ENCODE measurements at places on chromosomes 11 and 22.
A peak's percentile ranks its signal among the peaks of the same experiment; 100 is the strongest.

DNA sequence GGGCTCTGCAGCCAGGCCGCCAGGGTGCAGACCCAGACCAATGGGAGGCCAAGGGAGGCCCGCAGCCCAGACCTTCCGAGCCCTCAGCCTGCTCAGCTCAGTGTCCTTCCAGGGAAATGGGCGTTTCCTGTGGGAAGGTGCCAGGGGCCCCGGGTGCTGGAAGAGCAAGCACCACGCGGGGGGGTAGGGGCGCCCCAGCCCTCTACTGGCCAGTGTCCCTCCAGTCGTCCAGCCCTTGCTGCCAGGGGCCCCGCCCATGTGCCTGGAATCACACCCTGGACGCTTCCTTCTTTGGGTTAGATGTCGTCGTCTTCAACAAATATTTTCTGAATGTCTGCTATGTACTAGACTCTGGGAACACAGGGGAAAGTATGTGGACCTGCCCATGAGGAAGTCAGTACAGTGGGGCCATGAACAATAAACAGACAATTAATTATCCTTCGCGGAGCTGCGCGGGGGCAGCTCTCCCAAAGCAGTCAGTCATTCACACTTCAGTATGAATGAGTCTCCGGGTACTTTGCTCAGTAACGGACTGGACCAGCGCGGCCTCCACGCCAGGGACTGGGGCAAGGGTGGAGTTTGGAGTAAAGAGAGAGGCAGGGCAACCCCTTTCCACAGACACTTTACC is 60.2 kb downstream of the CDKN1C start:
- peak; percentile 84 for DNase-seq

- DNase-seq, result no peak
Observed at GRCh38 chr22:27874764-27875163, 44.3 kb downstream of the PITPNB start.

- no peak for DNase-seq
Observed at GRCh38 chr11:128508770-128509510, 78.4 kb downstream of the ETS1 start.

DNA sequence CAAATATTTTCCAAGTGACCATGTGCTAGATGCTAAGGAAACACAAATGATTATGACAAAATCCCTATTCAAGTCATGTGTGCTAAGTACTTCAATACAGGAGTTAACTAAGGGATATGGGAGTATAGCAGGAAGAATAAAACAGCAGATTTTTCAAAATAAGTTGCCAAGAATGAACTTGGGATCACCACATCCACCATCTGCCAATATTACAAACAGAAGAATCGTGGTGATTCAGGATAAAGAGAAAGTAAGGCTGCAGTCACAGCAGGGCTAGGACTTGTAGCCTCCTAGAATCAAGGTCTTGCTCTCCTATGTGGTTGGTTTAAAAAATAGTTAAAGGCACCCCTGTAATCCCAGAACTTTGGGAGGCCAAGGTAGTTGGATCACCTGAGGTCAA is 34.3 kb downstream of the MRTFA start:
- DNase-seq, result no peak

GRCh38 chr11:1310772-1311468 is 1.5 kb upstream of the TOLLIP start:
- DNase-seq, result no peak

GRCh38 chr11:78397398-78397797 is 20.2 kb downstream of the GAB2 start:
- no peak for DNase-seq

DNA sequence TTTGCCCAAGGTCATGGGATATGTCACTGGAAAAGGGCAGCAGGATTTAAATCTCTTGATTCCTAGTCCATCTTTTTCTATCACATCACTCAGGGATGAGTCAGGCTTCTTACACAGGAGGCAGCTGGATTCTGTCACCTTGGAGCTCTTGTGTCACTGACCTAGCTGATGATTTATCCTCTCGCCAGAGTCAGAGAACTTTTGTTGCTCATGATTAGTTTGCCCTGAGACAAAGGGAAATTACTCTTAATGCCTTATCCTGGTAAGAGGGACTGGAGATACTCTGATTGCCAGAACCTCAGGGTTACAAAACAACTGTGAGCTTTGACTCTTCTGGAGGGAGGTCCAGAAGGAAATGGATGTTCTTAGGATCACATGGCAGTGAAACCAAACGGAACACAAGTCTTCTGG is 10.1 kb downstream of the COA4 start:
- DNase-seq, result no peak

DNA sequence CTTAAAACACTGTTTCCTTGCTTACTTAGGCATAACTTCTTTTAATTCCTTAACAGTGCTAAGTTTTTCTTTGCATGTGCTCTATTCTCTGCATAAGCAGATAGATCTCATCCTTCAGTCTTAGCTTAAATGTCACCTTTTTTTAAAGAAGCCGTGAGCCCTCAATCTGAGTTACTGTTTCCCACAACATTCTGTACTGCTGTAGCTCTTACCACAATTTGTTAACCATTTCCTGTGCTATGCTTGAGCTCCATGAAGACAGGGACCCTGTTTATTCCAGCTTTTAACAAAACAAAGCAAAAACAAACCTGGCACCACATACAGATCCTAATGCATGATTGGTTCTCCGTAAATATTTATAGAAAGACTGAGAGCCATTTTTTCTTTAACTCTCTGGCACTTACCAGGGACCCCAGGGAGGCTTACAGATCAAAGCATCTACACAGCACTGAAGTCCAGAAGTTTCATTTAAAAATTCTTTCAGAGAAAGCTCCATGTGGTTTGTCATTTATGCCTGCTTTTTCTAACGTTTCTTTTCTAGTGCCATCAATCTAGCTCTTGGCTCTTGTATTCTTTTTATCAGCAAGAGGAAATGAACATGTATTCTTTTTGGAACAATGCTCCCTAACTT is 74.9 kb downstream of the DYNC2H1 start:
- DNase-seq, result no peak

- DNase-seq, result no peak
Observed at GRCh38 chr11:47062736-47063135, 113.9 kb downstream of the ARFGAP2 start.

- no peak for DNase-seq
Observed at GRCh38 chr11:112300094-112300786, 39.6 kb upstream of the PLET1 start.

DNA sequence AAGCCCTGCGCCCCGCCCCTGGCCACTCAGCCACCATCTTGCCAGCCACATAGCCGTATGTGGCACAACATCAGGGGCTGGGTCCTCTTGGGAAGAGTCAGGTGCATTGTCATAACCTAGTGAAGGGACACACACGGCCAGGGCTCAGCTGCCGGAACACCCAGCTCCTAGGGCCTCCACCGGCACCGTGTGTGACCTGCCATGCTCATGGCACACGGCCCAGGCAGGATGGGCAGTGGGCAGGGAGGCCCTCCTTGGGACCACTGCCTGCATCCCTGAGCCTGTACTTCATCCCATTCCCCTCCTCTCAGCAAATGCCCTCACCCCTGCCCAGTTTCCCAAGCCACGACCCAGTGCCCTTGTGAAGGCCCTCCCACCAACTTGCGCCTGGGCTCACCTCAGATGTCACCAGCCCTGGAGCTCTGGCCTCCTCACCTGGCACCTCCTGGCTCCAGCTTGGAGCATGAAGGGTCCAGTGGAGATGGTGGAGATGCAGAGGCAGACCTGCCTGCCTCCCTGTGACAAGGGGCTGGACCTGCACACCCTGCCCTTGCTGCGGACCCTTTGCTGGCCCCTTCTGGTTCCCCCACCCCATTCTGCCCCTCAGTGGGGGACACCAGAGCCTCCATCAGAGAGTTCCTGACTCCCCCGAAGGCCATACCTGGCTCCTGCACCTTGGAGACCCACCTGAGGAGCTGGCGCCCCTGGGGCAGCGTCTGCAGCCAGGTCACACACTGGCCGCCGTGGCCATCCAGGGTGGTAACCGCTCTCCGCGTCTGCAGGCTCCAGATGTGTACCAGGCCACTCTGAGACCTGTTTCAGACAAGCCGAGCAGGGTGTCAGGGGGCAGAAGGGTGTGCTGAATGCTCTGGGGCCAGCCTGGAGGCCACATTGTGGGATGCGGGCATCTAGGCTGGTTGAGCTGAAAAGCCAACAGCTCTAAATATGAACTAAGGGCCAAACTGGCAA is 34.5 kb downstream of the GNB1L start:
- DNase-seq, result peak; percentile 42

DNA sequence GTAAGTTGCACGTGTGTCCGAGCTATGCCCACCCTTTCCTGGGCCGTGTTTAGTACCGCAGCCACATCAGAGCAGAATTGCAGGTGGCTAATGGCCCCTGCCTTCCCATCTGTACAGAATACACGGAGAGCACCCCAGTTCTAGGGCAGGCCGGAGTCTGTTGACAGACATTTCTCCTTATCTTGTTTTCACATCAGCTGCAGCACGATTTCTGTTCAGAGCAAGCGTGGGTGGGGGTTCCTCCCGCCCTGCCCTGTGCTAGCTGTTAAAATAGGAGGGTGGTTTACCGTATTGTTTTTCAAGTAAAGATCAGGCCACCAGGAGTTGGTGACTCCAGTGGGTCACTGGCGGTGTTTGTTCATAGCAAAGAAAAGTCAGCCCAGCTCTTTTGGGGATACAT is 41.1 kb downstream of the UBASH3B start:
- no peak for DNase-seq

GRCh38 chr11:134836561-134836960 is 424.5 kb upstream of the B3GAT1 start:
- DNase-seq, result no peak

DNA sequence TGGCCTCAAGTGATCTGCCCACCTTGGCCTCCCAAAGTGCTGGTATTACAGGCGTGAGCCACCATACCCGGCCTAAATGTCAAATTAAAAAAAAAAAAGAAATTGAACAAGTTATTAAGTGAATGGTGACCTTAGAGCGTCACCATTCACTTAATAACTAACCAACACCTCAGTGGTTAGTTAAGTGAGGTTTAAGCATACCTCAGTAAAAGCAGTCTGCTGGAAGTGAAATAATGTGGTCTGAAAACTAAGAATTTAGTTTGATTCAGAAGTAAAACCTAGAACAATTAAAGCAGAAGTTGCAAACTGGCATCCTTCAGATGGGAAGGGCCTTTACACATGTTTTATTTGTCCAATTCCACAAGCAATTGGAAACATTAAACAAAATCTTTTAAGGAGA is 71.5 kb downstream of the FCHSD2 start:
- no peak for DNase-seq

DNA sequence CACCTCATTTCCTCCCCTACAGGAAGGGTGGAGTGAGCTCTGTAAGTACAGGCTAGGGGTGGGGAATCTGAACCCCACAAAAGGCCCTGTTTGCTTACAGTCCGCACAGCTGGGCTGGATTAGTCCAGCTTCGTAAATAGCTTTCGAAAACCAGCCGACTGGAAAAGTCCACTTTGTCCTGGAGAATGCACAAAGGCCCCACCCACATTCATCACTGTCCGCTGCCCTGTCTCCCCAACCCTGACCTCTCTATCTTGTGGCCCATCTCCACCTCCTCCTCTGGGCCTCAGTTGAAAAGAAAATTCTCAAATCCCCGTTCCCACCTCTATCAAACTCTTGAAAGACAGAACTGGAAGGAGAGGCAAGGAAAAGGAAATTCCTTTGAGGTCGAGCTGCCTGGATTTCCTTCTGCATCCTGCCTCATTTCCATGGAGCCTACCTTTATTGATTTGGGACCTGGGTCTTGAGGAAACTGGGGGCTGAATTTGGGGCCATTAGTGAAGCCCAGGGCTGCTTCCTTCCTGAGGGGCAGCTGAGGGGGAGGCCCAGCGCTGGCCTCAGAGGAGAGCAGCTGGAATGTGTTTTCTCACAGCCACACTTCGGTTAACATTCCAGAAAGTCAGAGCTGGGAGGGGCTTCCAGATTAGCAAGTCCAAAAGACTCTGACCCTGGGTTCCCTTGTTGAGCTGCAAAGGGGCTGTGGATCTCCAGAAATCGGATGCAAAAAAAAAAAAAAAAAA is 147.6 kb downstream of the FBXO7 start:
- DNase-seq, result peak; percentile 70

DNA sequence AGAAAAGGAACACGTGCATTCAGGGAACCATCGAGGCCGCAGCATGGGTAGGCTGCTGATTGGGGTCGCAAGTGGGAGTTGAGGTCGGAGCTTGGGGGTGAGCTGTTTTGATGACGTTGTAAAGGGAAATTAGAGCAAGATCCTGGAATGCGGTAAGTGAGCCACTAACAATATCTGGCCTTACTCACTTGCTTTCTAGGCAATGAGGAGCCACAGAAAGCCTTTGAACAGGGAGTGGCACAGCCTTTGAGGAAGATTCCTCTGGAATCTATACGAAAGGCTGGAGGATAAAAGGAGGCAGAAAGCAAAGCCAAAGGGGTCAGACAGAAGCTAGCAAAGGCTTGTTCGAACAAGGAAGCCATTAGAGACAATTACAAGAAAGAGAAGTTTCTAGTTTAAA is 197.5 kb downstream of the LARGE1 start:
- DNase-seq, result no peak

GRCh38 chr11:30196400-30197206 is 34.2 kb upstream of the FSHB start:
- peak; percentile 73 for DNase-seq

DNA sequence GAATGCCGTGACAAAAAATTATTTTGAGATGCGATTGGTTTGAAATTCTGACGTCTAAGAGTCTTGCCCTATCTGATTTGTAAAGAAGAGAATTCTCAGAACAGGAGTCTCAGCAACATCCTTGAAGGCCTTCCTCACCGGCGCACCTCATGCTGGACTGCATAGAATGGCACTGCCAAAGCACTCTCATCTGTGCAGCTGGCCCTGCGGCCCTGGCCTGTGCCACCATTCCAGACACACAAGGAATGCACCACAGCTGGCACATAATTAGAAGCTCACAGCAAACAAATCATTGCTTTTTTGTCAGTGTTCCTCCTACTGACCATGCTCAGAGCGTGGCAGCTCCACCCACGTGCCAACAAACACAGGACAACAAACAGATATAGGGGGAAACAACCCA is 166.0 kb downstream of the KIRREL3 start:
- DNase-seq, result no peak

- no peak for DNase-seq
Observed at GRCh38 chr22:21759646-21760376, 24.2 kb upstream of the YPEL1 start.

DNA sequence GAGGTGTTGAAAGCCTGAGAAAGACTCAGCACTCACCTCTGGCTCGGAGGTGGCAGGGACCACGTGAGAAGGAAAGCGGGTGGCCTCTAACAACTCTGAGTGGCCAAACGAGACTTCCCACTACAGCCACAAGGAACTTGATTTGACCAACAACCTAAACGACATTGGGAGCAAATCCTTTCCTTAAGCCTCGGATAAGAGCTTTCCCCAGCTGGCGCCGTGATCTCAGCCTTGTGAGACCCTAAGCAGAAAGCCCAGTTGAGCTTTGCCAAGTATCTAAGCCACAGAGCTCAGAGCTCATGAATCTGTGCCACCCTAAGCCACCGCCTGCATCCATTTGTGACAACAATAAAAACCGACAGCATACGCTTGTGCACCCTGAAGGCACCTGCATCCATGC is 636.0 kb downstream of the TBC1D22A start:
- peak; percentile 6 for DNase-seq

- no peak for DNase-seq
Observed at GRCh38 chr11:37259734-37260133, 661.7 kb upstream of the RAG2 start.

GRCh38 chr11:14454861-14455632 is 44.6 kb downstream of the COPB1 start:
- no peak for DNase-seq

All from sciatic nerve (tissue), 2 donors.